ENCODE measurements at places on chromosomes 1 and 21.
A peak's percentile ranks its signal among the peaks of the same experiment; 100 is the strongest.

DNA sequence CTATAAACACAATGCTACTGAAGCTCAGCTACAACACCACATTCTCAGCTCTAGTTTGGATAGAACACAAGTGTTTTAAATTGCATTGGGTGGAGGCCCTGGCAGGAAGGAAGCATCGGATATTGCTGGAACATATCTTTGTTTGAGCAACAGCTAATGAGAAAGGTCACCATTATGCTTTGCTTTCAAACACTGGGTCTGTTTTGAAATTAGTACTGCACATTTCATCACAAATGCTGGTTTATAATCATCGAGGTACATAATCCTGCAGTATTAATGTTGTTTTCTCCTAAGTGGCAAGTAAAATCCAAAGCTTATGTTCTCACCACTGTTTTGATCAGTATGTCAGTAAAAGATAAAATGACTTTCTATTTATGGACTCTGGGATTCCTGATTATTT lies 61.5 kb upstream of the ARHGAP29 start:
- DNase-seq, result no peak

DNA sequence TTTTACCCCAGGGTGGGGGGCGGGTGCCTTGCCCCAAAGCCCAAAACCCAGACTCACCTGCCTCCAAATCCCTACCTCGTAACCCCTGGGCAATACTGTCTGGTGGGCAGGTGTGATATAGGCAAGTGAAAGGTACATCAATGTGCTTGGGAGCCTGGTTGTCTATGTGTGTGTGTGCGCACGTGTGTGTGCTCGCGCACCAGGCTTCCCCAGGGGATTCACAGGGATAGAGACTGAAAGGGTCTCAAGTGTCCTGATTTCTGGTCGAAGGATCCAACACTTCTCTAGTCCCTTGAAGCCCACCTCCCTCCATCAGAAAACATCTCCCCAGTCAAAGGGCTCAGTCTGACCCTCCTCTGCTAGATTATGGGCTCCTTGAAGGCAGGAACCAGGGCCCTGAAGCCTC lies 28.9 kb upstream of the EPB41 start:
- DNase-seq, result no peak

DNA sequence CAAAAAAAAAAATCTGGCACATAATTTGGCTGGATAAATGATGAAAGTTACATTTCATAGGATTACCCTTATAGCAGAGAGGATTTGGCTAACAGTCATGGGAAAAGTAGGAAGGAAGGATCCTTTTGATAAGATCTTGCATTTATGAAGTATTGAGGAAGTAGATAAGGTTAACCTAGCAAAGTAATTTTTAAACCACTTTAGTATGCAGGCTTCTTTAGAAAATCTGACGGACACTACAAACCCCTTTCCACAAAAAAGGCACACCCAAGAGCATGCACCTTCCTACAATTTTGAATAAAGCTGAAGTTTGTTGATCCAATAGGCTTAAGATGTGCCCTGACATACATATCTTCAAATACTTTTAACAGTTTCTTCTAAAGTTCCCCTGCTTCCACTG lies 275.2 kb downstream of the GRIK1 start:
- no peak for DNase-seq

DNA sequence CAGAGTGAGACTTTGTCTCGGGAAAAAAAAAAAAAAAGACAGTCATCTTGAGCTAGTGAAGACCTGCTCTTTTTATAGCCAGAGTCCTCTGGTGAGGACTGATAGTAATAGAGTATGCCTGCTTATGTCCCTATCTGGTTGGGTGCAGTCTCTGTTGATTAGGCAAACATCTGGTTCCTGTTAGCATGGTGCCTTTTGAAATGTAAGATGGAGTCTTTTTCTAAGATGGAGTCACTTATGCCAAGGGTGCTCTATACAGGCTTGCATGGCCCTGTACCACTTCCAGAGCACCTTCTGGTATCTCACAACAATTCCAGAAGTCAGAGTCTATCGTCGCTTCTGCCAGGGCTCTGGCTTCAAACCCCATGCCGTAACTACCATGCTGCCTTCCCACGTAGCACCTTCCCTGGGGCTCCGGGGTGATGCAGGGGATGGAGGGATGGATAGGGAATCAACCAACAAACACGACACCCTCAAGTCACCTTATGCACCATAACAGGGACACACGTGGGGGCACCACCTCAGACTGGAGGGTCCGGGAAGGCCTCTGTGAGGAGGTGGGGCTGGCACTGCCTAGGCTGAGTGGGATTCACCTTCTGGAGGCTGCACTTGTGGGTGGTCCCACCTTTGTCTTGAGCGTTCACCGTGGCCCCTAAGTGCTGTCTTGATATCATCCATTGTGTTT lies 11.6 kb upstream of the PADI6 start:
- DNase-seq, result no peak

DNA sequence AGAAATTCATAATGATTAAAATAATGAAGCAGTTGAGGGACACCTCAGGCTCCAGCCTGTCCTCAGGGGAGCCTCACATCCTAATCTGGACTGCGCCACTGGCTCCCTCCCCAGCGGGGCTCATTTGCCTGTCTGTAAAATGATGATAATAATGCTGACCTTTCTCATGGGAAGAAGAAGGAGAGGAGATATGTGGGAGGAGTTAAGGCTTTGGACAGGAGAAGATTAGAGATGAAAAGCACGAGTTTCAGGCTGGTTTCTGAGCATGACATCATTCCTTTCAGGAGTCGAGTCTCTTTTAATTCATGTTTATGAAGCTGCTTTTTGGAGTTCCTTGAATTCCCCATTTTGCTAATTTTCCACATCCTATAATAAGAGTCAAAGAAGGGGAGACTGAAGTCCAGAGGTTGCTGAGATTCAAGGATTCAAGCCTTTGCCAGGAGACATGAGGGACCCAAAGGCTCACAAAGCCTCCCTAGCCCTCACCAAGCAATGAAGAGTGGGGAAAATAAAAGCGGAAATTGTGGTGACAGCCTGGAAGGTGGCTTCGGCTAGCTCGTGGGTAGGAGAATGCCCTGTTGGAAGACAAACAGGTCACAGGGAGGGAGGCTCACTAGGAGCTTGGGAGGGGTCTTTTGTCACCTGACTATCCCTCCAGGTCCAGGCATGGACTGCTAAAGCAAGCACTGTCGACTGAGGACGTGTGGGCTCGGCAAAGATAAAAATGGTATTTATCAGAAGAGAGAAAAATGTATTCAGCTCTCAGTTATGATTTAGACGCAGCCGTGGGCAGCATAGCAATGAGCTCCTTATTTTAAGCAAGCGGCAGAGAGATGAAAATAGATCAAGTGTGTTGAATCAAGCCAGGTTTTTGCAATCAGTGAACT lies 27.5 kb upstream of the STMN1 start:
- DNase-seq, result no peak

DNA sequence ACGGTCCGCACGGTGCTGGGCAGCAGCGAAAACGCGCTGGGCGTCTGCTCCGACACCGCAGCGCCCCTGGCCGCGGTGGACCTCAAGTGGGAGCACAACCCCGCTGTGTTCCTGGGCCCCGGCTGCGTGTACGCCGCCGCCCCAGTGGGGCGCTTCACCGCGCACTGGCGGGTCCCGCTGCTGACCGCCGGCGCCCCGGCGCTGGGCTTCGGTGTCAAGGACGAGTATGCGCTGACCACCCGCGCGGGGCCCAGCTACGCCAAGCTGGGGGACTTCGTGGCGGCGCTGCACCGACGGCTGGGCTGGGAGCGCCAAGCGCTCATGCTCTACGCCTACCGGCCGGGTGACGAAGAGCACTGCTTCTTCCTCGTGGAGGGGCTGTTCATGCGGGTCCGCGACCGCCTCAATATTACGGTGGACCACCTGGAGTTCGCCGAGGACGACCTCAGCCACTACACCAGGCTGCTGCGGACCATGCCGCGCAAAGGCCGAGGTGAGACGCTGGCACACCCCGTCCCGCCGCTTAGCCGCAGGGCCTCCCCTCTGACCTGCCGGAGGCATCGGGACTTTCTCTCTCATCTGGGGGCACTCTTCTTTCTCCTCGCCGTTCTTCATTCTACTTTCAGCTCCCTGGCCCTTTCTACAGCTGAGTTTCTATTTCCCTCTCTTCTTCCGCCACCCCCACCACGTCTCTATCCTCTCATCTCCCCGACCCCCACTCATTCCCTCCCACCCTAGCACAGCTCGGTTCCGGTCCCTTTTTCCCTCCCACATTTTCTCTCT lies 1.0 kb downstream of the NPR1 start:
- no peak for DNase-seq

DNA sequence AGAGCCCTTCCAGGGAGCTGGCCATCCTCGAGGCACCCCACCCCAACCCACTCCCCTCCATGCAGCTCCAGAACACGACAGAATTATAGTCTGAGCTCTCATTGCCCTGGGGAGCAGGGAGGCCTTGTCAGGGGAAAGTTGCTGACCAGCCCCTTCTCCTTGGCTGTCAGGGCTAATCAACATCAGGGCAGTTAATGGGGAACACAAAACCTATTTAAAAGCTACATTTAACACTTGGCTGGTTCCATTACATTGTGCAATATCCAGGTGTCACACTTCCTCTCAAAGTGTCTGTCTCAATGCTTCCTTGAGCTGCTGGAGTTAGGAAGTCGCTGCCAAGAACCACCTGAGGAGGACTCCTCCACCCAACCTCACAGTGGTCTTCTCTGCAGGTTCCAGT lies 111.8 kb upstream of the GRIK3 start:
- no peak for DNase-seq

DNA sequence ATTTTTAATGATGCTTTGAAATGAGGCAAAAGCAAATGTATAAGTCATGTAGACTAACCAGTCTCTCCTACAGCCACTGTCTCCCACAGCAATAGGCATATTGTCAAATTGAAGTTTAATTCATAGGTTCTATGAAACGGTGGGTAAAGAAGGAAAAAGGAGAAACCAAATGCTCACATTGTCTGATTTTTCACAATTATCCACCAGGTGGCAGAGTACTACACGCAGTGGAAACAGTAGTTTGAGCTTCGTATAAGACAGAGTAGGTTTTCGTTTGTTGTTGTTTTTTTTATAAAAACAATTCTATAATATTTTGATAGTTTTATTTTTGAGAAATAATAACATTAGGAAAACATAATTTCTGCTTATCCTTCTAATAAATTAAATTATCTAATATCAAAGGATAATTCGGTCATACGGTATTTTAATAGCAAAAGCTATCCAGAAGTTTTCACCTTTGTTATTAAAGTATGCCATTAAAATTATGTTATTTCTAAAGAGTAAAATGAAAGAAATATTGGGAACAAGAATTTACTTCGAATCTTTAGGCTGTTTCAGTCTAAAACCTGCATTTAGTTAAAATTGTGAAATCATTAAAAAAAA lies 39.1 kb downstream of the TYW3 start:
- DNase-seq, result no peak

- DNase-seq, result no peak
These were observed 105.4 kb downstream of the PTPN14 start for GRCh38 chr1:214445831-214446614.

DNA sequence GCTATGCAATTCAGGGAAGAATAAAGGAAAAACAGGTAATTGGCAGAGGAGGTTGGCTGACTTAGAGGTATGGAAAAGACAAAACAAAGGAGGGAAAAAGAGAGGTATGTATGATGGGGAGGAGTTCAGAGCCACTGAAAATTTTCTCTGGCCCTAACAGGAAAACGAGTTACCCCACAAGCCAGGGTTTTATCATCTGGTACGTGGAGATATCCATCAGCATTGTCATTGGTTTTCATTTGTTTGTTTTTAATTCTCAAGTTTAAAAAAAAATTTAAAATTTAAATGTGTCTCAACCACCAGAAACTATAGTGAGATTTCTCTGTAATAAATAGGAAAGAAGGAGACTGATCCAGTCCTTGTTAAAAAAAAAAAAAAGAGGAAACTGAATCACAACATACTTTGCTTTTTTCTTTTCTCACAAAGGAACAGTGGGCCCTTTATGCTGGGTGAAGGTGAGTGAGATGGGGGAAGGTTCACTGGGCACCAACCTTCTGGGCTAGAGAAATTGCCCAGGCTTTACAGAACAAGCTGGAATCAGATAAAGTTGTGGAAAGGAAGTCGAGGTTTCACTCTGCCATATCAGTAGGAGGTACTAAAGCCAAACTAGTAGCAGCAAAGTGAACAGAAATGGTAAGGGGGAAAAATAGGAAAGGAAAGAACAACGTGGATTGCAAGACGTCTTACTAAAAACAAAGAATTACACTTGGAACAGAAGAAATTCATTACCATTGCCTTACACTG lies 2.7 kb downstream of the IFNAR2 start:
- DNase-seq, result no peak

- no peak for DNase-seq
These were observed 103.2 kb downstream of the SGIP1 start for GRCh38 chr1:66637146-66637545.

DNA sequence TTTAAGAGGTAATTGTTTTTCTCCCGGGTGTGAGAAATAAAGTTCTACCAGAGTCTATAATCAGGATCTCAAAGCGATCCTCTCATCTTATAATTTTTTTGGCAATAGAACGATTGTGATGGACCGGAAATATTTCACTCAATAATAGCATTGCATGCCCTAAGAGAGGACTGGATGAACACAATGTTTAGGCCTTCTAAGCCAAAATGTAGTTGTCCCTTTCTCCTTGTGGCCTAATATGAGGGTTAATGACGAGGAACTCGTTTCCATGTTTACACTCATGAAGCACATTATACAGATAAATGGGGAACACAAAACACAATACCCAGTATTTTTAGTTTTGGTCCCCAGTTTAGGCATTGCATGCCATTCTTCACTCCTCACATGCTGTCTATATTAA lies 5.9 kb downstream of the TBX15 start:
- no peak for DNase-seq

GRCh38 chr1:10664251-10664650 lies 132.2 kb downstream of the CASZ1 start:
- DNase-seq, result no peak

DNA sequence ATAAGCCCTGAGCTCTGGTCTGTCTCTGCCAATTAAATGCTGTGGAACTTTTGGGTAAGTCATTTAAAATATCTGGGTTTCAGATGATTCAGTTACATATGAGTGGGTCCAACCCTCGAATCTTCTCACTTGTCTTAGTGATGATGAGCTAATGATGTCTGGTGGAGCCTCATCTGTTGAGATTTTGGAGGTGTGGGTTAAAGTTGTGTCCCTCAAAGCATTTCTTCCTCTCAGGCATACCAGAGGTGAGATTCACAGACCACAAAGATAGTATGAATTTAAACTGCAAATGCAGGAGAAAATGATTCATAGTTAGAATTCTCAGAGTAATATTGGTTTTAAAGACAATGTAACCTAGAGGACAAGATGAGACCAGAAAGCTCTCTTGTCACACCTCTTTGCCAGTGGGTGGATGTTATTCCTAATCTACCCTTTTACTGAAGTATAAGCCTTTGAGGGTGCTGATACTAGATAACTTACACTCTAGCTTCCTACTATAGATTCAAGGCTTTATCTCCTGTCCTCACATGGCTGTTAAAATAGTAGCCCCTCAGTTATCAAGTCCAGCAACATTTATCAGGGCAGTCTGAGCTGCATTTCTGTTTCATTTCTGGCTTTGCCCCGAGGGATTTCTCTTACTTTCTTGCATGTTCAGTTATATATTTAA lies 90.7 kb downstream of the MT1HL1 start:
- DNase-seq, result no peak

GRCh38 chr1:210400043-210400840 lies 71.5 kb downstream of the HHAT start:
- DNase-seq, result peak; percentile 53

Data from stimulated activated CD4-positive, alpha-beta T cell treated with anti-CD3 and anti-CD28 coated beads, Interleukin-1b, Interleukin-23, amount 100 ng/mL, for 48 hours (primary cell).